Skin of body (tissue), 3 donors: ENCODE measurements at places on chromosomes 2 and 18. TPM values are rescaled to one million over a fixed set of nuclear protein-coding genes. Genes with fewer than 3 reads are reported as not detected.

Gene ITGB6
- total RNA-seq, result 11.6 TPM

Gene C2orf80
- total RNA-seq, result not detected

Gene MAP3K19
- total RNA-seq, result not detected

DNA sequence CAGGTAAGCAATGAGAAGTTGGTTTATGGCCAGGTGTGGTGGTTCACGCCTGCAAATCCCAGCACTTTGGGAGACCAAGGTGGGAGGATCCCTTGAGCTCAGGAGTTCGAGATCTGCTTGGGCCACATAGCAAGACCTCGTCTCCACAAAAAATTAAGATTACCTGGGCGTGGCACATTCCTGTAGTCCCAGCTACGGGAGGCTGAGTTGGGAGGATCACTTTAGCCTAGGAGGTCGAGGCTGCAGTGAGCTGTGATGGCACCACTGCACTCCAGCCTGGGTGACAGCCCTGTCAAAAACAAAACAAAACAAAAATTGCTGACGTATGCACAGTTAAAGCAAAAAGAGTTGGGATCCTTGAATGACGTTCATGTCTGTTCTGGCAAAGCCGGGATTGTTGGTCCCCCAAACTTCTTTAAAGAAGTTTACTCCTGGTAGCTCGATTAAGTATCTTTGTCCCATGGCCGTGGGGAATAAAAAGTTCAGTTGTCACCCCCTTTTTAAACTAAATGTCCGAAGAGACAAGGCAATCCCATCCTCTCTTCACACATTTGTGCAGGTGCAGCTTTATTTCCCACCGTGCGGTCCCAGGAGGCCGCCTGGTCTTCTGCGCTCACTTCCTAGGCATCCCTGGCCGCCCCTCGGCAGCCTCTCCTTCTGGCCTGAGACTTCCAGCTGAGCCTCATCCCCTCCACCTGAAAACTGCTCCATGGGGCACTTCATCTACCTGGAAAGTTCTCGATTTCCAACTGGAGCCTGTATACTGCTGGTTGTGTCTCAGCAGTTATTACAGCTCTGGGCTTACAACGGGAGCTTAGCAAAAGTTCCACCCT lies 762 bp upstream of the SPOPL start:
- DNase-seq, result no peak

- no peak for DNase-seq
These were observed 23.9 kb downstream of the TNFAIP6 start for GRCh38 chr2:151381266-151381665.

- DNase-seq, result no peak
These were observed 96.2 kb upstream of the RMP24 start for GRCh38 chr18:35876243-35876642.

- peak; percentile 10 for DNase-seq
These were observed 51.2 kb upstream of the NOSTRIN start for GRCh38 chr2:168751104-168751740.

- DNase-seq, result no peak
These were observed 78.5 kb upstream of the KIDINS220 start for GRCh38 chr2:8915941-8916340.

DNA sequence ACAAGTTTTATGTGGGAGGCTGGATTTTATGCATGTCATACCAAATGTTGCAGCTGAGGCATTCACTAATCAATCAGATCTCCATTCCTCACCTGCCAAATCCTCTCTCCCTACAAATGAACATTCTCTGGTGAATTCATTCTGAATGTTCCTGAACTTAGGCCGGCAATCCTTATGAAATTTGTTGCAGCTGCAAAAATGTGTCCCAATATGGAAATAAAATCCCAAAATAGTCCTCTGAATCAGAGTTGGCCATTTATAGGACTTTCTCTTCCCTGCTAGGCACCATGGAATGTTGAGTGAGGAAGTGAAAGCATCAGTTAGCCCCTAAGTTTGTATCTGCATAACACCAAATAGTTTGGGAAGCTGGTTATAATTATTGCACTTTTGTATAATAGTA lies 25.6 kb downstream of the GCA start:
- no peak for DNase-seq

DNA sequence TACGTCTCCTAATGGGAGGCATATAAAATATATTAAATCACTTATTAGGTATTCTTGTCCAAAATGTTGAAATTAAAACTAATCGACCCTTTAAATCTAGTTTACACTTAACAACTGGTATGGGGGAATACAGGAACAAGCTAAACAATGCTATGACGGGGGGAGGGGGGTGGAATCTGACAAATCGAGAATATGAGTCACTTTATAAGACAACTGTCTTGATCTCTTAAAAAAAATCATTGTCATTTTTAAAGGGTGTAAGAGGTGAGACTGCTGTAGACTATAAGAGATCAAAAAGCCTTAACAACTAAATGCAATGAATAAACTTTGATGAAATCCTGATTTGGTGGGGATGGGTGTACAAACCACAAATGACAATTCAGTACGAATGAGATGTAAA lies 6.0 kb downstream of the MAP3K2 start:
- no peak for DNase-seq

- DNase-seq, result peak; percentile 42
These were observed 753.6 kb upstream of the TMEFF2 start for GRCh38 chr2:192948316-192948715.

GRCh38 chr2:169131587-169132512 lies 62.5 kb downstream of the DHRS9 start:
- peak; percentile 66 for DNase-seq

DNA sequence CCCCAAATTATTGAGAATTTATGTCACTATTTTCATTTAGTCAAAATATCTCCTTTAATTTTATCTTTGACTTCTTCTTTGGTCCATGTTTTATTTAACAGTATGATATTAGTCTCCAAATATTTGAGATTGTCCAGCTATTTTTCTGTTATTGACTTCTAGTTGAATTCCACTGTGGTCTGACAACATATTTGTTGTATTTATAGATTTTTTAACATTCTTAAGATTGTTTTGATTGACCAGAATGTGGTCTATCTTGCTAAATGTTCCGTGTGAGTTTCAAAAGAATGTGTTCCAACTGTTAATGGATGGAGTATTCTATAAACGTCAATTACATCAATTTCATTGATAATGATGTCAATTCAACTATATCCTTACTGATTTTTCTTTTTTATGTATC lies 1452.1 kb downstream of the SUCLG1 start:
- DNase-seq, result no peak

DNA sequence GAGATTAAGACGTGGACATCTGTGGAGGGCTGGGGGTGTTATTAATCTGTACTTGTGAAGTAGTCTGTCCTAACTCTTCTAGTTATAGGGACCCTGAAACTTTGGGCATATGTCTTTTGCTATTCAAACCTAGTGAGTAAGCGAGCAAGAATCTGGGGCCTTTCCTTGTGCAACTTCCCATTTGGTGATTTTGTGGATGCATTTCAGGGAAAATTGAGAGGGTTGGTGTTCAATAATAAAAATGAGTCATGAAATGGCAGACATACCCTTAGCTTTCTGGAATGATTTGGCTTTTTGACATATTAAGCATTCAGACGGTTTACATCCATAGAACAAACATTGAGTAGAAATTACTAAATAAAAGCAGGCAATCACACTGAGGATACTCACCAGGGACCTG lies 17.0 kb downstream of the COL4A4 start:
- no peak for DNase-seq

GRCh38 chr2:134307334-134307733 lies 53.5 kb downstream of the MGAT5 start:
- no peak for DNase-seq

DNA sequence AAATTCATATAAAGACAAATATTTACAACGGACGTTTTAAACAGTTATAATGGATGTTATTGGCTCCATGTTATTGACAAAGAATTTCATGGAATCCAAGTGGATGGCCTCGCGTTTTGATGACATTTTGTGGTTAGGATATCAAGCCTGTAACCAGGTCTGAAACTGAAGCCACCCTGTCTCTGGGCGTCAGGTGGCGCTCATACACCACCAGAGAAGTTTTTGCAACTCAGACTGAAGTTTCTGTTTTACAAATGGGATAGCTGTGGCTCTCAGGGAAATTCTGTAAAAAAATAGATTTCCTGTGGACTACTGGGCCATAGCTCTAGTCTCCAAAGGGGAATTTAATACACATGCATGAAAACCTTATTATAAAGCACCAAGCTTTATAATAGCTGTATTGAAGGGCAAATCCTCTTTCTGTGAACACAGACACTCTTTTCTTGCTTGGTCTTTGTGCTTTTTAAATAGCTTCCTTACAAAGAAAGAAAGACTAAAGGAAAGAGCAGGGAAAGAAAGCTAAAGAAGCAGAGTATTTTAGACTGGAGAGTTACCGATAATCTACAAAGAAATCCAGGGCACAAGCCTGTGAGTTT lies 86.7 kb downstream of the C18orf54 start:
- peak; percentile 58 for DNase-seq
